ENCODE measurements at places on chromosomes 4 and X.

GRCh38 chr4:41751449-41752061 lies 3.0 kb upstream of the PHOX2B start:
- DNase-seq = no peak

DNA sequence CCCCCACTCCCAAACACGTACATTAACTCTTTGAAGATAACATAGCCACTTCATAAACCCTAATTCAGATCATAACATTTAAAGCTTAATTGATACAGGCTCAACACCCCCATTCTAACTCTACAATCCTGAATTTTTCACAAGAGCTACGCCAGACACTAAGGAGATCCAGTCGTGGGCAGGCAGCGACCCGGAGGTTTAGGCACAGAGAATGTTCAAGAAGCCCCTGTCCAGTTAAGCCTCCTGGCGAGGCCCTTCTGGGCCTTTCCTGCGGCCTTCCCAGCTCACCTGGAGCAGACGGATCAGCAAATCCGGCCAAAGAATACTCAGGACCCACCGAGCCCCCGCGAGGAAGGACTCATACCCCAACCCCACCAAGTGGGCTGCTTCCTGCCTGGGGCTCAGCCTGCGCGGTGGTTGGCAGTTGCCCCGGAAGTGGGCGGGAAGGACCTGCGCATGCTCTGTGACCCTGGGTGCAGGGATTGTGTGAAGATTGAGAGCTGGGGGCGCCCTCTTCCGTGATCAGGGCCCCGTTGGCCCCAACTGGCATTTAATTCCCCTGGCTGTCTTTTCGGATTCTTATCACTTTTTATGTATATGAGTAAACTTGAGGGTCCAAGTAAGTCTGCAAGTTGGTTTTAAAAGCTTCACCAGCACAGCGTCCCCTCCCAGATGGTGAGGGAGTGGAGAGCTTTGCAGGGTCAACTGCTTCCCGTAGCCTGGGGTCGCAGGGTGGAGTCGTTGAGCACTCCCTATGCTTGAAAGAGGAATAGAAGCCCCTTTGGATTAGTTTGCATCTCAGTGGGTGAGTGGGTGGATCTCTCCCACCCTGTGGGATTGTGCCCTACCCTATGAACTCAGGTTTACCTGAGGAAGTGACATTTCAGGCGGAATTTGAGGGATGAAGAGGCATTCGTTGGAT lies at the start of gene TRIM61:
Gene TRIM61, minus strand, starts transcription at position 415 of the 922 bp plus-strand sequence. CDS start 7,655 bp downstream, outside the sequence.
- no peak for DNase-seq

- no peak for DNase-seq
Observed at GRCh38 chrX:40474645-40475044, 106.1 kb upstream of the ATP6AP2 start.

GRCh38 chr4:11623726-11624037 lies 195.0 kb upstream of the HS3ST1 start:
- DNase-seq = no peak

- no peak for DNase-seq
Observed at GRCh38 chr4:79017481-79017880, 78.2 kb upstream of the PAQR3 start.

GRCh38 chr4:43411226-43411625 lies 518.7 kb downstream of the GRXCR1 start:
- DNase-seq = no peak

DNA sequence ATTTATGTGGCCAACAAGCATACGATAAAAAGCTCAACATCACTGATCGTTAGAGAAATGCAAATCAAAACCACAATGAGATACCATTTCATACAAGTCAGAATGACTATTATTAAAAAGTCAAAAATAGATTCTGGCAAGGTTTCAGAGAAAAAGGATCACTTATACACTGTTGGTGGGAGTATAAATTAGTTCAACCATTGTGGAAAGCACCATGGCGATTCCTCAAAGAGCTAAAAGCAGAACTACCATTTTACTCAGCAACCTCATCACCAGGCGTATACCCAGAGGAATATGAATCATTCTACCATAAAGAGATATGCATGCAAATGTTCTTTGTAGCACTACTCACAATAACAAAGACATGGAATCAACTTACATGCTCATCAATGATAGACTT lies 478.7 kb upstream of the GALNTL6 start:
- no peak for DNase-seq

DNA sequence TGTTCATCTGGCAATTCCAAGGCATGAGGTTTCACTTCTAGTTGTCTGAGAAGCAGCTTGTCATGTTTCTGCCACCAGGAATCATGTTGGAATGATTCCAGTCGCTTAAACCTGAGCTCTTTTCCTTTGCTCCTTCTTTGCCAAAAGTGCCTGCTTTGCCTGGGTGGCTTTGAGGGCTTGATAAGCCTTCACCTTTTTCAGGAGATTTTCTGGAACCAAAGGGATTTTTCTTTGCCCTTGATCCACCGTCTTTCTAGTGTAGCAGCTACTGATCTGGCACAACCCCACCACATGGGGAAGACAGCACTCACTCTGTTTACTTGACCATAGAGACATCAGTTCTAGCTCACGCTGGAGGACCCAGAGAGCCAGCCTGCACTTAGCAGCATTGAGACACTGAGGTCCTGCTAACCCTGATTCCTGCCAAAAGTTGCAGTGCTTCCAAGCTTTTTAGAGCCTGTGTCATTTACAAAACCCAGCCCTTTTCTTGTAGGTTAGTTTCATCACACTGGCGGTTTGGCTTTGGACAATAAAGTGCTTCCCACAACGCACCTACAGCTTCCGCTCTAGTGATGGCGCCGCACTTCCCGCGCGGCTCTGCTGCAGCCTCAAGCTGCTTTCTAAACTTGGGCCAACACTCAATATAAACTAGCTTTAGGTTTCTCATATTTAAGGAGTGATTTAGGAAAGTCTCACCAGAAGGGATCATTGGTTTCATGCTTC lies 7.3 kb upstream of the CCNI start:
- DNase-seq = no peak

DNA sequence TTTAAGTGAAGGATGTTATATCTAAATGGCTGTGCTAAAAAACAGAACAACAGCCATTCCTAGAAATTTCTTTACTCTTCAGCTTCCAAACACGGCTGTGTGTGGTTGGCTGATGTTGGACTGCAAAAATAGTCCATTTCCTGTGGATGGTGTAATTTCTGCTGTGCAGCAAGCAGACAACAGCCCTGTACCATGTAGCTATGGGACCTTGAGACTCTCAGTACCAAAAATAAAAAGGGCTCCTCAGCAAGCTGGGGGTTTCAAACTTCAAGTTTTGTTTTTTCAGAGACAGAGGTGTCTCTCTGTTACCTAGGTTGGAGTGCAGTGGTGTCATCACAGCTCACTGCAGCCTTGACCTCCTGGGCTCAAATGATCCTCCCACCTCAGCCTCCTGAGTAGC lies 18.1 kb downstream of the CD40LG start:
- no peak for DNase-seq

GRCh38 chrX:121008920-121009319 lies 23.4 kb upstream of the CT47A1 start:
- no peak for DNase-seq

DNA sequence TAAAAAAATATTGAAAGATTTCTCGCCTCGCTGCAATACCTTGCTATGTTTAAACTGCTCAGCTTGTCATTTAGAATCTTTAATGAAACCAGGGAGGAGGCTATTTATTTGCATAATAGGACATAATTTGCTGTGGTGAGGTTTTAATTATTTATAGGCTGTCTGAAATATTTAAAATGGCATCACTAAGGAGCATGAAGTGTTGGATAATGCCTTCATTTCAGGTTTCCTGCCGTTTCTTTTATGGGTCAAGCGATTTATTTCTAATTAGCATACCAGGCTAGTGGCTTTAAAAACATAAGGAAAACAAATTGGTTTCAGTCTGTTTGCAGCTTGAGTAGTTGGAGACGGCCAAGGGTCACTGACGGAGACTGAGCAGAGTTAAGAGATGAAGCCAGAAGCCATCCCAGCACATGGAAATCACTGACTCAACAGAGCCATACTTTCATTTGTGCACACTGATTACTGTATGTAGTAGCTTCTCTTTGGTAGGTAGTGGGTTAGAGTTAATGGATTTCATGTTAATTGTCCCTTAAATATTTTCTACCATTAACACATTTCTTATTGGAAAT lies 1962.4 kb upstream of the TENM3 start:
- DNase-seq = no peak

GRCh38 chrX:47850901-47851300 lies 14.2 kb downstream of the ZNF81 start:
- DNase-seq = no peak

GRCh38 chr4:169338241-169338640 lies 67.5 kb upstream of the SH3RF1 start:
- DNase-seq = no peak

DNA sequence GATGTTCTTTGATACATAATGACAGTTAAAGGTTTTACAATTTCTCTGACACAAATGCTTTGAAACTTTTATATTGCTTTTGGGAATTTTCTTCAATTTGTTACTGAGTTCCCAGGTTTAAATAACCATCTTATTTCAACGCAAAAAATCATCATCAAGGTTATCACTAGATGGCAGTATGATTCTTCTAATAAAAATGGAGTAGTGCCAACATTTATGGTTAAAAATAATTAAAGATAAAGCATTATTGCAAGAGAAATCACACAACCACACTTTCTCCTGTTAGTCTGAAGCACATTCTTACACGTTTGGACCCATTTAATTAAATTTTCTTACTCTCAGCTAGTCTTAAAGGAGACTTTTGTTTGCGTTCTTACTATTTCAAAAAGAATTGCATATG lies 611.3 kb upstream of the CPXCR1 start:
- no peak for DNase-seq

DNA sequence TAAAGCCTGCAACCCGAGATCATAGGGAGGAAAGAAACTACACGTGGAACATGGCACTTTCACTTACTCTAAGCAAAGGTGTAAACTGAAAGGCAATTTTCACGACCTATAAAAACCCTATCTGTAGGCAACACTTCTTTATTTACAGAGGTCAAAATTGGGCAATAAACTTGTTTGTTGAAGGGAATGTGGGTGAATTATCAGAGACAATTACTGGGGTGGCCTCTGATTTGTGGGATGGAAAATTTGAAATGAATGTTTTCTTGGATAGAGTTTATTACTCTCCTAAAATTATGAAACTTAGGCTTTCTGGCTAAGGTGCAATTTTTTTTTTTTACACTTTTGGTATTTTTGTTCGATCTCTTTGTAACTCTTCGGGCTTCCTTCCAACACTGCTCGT lies 734.1 kb upstream of the TENM3 start:
- DNase-seq = no peak

- no peak for DNase-seq
Observed at GRCh38 chrX:50157545-50158135, 43.2 kb downstream of the AKAP4 start.

- DNase-seq = no peak
Observed at GRCh38 chr4:163091685-163092034, 75.0 kb downstream of the NAF1 start.
